ENCODE measurements at places on chromosomes 11 and 22.
A peak's percentile ranks its signal among the peaks of the same experiment; 100 is the strongest.

DNA sequence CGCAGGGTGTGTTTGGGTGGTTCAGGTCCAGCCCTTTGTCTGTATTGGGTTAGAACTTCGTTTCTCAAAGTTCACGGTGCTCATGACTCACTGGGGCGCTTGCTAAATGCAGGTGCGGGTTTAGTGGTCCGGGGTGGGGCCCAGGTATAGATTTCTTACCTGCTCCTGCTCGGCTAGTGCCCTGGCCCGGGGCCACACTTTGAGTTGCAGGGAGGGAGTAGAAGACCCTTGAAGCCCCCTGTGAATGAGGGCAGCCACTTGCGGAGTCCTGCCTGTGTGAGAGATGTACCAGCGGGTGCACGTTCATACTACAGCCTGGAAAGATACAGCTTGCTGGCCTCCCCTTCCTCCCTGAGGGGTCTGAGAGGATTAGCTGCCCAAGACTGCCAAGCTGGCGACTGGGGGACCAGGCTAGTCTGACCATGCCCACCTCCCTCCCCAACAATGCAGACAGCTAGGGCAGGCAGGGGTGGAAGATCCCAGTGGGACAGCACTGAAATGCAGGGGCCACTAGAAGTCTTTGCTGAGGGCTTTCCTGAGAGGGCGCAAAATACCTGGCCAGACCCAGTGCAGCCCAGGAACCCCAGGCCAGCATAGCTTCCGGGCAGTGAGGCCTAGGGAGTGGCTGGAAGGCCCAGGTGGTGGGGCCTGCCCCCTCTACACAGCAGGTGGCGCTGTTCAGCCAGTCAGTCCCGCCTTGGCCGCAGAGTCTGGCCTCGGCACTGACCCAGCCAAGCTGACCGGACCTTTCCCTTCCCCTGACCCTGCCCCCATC, 5.1 kb upstream of the MYRF start:
- no peak for DNase-seq

DNA sequence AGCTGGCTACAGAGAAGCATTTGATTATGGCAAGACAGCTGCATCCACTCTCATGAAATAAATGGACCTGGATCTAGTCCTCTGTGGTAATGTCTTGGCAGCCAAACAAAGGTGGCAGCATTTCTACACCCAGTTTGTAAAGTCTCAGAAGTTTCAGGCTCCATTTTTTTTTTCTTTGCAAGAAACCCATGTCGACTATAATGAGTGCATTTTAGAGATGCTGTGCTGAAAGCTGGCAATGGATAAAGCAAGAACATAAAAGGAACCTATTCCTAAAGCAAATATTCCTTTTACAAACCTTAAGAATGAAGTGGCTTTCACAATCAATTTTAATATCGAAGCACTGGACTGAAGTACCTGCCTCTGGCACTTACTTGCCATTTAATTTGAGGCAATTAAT, 33.5 kb downstream of the THAP12 start:
- DNase-seq: no peak

- peak; percentile 86 for DNase-seq
Measured at GRCh38 chr11:61021661-61022212, 50.3 kb downstream of the CD6 start.

DNA sequence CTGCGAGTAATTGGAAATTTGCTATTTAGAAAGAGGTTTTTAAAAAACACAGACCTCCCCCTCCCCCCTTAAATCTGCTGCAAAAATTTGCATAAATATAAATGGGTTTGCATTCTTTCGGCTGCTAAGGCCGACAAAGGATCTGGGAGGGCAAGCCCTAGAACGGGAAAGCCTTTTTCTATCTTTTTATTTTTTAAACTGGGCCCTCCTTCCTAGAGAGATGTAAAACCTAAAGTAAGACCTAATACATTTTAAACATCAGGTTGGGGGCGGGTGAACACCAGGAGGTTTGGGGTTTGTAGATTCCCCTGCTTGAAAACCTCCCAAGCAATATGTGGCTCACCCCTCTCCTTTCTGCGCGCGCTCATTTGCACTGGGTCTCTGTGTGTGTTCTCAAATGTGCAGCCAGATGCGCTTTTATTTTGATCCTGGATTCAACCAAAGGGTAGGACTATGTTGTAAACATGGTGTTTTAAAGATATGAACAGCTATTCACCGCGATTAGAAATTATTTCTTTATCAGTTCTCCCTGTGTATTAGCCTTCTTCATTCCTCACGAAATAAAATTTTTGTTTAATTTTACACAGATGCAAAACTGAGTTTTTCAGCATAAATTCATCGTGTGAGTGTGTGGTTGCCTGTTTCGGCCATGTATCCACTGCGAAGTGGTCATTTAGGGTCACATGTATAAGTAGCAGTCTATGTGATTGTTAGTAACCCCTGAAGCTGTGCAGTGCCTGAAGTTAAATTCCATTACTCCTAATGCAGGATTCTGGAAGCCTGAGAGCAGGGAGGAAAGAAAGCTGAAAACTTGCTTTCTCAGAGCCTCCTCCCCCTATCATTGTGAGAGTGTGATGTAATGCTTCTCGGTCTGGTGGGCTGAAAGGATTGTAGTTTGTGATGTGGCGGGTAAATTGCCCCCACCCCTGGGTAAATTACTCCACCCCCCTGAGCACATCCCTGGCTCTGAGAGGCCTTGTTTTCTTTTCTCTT, 988 bp downstream of the TNRC6B start:
- DNase-seq: no peak

DNA sequence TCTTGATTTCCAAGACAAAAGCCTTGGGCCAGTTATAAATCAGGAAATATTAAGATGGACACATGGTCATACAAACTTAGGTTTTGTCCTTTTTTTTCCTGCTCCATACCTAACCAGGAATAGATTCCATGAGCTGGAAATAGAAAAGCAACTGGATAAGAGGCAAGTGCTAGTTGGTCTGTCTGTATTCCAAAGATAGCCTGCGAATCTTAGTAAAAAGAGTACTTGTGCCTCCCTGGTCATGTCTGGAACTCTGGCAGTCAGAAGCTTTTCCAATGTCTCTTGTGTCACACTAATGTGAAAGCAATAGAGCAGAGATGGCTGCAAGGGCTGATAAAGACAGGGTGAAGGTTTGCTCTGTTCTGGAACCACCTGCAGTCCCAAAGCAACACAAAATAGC, 590.2 kb upstream of the ANO5 start:
- DNase-seq: no peak

DNA sequence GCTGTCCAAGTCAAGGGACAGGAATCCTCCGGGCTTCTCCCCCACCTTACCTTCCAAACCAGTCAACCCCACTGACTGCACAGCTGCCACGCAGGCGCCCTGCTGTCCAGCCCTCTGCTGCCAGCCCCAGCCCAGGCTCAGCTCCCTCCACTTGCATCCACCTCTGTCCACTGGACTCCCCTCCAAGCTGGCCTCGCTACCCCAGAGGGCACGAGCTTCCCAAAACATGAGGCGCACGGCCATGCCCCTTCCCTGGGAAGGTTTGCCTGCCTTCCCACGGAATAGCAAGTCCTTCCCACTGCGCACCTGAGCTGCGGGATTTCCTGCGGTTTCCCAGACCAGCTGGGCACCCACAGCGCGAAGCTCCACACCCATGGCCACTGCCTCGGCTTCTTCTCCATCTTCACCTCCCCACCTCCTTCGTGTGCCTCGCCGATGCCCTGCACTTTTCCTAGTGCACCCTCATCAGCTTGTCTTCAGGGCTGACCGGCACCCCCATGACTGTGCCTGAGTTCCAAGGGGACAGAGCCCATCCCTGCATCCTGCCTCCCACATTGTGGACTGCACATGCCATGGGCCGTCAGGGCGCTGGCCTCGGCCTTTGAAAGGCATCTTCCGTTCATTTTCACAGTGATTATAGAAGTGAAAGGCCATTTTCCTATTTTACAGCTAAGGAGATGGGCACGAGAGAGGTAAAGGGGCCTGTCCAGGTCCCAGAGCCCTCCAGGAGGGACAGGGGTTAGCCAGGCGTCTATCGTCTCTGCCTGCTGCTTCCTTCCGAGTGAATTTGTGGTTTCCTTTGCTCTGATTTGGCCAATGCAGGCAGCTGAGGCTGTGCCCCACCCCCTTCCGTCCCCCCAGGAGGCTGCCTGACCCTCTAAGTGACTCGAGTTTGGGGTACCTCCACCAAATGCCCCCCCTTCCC, 16.4 kb downstream of the IFITM10 start:
- no peak for DNase-seq

GRCh38 chr22:49202226-49202625, 625.4 kb downstream of the BRD1 start:
- DNase-seq: no peak

GRCh38 chr11:108805030-108805429, 140.2 kb downstream of the DDX10 start:
- no peak for DNase-seq

GRCh38 chr11:46352063-46352841, 5.0 kb downstream of the DGKZ start:
- DNase-seq: peak; percentile 63
